AG09319 (cell line): ENCODE measurements at places on chromosomes 12 and 14.

DNA sequence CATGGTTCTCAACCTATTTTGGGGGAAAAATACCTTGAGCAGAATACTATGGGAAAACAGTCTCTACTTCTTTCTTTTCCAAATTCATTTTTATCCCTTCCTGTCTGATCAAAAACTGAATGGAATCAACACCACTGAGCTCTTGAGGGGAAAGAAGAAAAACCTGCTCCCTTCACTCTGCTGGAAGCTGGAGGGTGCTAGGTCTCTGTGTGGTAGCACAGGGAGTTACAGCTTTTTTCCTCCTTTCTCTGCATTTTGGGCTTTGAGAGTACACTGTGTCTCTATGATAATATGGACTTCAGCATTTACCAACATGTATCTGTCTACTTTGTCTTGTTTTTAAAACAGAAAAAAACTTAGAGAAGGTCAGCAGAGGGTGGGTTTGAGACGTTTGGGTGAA lies 417.2 kb upstream of the SYT1 start:
- no peak for DNase-seq

- DNase-seq = no peak
These were observed 384.5 kb upstream of the DDHD1 start for GRCh38 chr14:53537422-53538315.

DNA sequence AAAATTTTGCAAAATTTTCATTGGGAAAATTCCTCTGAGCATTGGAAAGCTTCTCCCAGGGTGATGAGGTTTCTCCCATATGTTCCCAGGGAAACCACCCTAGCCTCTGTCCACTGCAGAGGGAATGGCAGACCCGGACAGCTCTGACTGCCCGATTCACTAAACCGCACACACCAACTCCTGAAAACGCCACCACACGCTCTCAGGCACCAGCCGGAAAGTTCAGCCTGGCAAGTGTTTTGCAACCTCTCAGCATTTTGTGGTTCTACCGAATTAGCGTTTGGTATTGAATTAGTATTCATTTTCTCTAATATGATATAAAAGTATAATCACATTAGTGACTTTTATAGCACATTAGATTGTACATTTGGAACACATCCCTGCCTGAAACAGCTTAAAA lies 213.4 kb downstream of the PHETA1 start:
- no peak for DNase-seq

DNA sequence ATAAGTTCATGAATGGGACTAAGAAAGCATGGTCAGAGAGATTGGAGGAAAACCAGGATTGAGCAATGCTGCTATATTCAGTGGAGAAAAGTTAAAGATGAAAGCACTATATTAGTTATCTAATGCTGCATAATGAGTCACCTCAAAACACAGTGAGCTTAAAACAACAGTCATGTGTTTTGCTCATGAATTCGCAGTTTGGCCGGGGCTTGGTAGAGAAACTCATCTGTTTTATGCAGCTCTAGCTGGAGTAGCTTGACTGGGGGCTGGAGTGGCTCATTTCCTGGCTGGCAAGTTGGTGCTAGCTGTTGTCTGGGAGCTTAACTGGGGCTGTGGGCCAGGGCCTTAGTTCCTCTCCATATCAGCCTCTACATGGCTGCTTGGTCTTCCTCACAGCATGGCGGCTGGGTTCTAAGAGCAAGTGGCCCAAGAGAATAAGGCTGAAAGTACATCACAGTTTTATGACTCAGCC lies 90.1 kb downstream of the ADCK1 start:
- peak; percentile 4 for DNase-seq

DNA sequence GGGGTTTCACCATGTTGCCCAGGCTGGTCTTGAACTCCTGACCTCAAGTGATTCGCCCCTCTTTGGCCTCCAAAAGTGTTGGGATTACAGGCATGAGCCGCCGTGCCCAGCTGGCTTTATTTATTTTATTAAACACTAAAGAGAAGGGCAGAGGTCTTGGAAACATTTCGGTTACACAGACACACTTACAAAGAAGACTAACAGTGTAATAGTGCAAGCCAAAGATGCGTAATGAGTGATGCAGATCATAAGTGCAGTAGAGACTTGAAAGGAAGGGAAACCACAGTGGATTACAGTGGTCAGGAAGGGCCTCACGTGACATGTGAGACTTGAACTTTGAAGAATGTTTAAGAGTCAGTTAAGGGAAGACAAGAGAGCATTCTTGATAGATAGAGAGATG lies 33.9 kb upstream of the CDK17 start:
- DNase-seq = no peak

- DNase-seq = no peak
These were observed 1.0 kb downstream of the ITFG2 start for GRCh38 chr12:2813214-2814185.

GRCh38 chr14:58055497-58056010 lies 96.5 kb downstream of the ARMH4 start:
- DNase-seq = no peak

- no peak for DNase-seq
These were observed 325.1 kb downstream of the ALG10 start for GRCh38 chr12:34347367-34347766.

DNA sequence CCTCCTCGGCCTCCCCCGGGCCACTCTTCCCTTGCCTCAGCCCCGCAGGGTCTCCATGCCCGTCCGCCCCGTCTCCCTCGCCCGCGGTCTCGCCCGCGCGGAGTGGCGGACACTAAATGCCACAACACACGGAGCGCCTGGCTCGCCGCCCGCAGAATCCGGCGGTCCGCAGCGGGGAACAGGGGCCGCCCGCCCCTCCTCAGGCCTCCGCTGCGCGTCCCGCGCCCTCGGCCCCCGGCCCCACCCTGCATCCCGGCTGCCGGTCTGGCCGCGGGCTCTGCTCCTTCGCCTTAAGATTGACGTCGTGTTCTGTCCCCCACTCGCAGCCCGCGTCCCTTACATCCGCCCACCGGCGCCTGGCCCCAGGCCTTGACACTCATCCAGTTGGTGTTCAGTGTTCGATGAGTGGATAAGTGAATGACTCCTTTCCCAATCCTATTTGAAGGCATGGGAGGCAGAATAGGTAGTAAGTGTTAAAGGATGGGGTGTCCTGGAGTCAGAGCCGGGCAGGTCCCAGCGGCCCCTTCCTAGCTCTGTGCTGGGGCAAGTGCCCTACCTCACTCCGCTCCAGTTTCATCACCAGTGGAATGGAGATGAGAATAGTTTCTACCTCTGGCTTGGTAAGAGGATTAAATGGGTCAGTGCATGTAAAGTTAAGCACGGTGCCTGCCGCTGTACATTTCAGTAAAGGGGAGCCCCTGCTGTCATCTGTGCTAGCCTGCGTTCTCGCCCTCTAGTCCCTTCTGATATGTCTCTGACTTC lies 622 bp downstream of the TECPR2 start:
- DNase-seq = no peak

DNA sequence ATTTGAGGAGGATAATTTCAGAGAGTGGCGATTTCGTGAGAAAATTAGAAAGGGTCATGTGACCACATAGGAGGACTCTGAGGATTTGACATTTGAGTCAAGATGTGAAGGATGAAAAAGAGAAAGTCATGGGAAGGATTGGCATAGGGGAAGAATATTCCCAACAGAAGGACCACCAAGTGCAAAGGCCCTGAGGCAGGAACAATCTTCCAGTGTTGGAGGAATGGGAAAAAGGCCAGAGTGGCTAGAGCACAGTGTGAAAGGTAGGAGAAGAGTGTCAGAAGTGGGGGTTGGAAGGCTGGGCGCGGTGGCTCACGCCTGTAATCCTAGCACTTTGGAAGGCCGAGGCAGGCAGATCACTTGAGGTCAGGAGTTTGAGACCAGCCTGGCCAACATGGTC lies 3.9 kb upstream of the PPP1CC start:
- DNase-seq = no peak

DNA sequence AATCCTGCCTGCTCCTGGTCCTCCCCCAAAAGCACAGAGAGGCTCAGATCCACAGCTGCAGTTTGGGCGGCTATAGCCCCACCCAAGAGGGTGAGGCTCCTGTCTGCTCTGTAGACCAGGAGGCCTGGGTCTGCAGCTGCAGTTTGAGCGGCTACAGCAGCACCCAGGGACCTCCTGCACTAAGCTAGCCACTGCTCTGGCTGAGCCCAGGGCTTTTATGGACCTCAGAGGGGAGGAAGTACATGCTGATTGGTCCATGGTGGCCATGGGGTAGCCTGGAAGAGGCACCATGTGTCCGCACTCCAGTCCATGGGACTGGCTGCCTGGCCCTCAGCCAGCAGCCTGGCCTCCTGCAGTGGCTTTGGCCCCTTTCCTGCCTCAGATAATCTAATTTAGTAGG lies 49.6 kb upstream of the GSC start:
- no peak for DNase-seq

GRCh38 chr12:123931686-123932321 lies 40.8 kb downstream of the CCDC92 start:
- no peak for DNase-seq

- peak; percentile 3 for DNase-seq
These were observed 39.1 kb downstream of the SPATA7 start for GRCh38 chr14:88424573-88424972.

DNA sequence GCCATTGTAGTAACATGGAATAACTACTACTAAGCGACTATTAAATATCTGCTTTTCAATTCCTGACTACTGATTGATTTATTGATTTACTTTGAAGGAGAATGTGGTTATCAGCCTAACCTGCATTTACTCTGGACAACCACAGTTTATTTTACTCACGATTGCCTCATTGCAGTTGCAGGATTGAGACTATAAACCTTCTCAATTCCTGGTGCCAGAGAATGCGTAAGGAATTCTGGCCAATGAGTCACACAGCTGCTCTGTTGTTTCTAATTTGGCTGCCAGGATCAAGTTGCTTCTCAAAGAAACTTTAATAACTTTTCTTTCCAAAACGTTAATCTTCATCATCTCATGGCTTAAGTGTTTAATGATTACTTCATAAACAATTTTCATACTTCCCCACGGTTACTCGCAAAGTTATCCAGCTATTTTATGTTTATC lies 13.1 kb upstream of the TMTC1 start:
- peak; percentile 82 for DNase-seq

DNA sequence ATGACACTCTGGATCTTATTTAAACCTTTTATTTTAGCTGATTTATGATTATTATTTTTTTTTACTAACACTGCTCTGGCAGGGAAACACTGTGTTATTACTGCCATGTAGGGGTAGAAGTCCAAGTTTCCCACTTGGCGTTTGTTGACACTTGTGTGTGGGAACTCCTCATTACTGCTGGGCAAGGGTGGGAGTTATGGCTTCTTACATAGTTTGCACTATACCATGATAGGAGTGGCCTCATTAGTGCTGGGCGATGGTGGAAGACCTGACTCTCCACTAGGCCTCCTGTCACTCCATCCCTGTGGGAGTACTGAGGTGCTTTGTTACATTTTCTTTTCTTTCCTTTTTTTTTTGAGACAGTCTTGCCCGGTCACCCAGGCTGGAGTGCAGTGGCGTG lies 83.5 kb downstream of the BRMS1L start:
- DNase-seq = no peak

- no peak for DNase-seq
These were observed 2.0 kb upstream of the CLEC6A start for GRCh38 chr12:8453796-8454195.

- no peak for DNase-seq
These were observed 6.7 kb upstream of the BATF start for GRCh38 chr14:75515629-75515996.

- DNase-seq = no peak
These were observed 76.6 kb downstream of the PAX9 start for GRCh38 chr14:36738269-36738668.

DNA sequence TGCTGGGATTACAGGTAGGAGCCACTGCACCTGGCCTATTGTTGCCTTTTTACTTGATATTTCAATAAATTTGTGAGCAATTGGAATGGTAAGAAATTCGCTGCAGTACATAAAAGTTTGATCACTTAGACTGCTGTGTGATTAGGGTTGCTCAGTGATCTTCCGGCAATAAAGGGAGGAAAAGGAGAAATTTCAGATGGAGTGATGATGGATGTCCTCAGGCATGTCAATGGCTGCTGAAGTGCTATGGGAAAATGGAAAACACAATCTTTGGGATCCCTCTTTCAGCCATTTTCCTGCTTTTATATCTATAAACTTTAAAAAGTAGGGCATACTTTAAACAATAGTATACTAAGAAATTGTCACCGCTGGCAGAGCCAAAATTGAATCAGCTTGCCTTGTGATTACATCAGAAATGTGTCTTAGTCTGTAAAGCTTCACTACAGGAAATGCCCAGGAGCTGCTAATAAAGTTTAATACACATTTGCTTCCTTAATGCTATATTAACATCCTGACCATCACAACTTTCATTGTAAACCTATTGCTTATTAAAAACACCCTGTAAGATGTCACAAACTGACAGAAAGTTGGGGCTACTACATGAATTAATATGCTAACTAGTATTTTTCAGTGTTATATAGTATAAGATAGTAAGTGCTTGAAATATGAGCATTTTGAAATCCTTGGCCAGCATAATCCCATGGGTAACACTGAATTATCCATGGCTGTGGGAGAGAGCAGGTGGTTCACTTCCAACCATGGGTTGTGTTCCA lies 13.7 kb upstream of the FBXL14 start:
- no peak for DNase-seq

GRCh38 chr12:120757226-120757742 lies 31.7 kb downstream of the ACADS start:
- DNase-seq = no peak

- DNase-seq = no peak
These were observed 185.0 kb downstream of the DPF3 start for GRCh38 chr14:72708708-72709475.

DNA sequence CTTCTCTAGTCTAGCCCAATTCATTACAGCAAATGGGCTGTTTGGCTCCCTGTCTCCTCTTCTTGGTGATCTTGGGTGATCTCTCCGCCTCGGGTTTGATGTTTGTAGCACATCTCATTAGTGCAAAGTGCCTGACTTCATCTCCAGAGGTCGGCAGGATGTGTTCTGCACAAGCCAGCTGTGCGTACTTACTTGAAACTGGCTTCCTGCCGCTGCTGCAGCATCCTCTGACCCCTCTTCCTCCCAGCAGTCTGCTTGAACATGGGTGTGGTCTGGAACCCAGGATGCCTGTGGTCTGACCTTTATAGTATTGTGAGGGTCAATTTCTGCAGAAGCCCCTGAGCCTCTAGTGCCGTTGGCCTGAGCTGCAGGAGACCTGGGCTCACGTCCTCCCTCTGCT lies 99.2 kb downstream of the BEGAIN start:
- no peak for DNase-seq

- no peak for DNase-seq
These were observed 1341.4 kb downstream of the FSCB start for GRCh38 chr14:43165651-43166050.

DNA sequence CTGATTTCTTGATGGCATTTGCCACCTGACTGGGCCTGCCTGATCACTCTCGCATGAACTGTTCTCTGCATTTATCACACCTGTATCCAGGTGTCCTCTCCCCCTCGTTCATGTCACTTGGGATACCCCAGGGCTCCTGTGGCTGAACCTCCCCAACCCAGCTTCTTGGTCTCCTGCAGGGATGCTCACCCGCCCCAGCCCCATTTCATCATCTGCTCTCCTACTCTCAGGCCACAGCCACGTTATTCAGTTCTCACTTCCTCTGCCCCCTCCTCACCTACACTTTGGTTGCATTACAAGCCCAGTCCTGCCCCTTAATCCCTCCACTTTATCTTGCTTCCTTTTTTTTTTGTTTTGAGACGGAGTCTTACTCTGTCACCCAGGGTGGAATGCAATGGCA lies 35.5 kb downstream of the TMBIM6 start:
- DNase-seq = no peak
